ENCODE measurements at places on chromosomes 13 and 19.

DNA sequence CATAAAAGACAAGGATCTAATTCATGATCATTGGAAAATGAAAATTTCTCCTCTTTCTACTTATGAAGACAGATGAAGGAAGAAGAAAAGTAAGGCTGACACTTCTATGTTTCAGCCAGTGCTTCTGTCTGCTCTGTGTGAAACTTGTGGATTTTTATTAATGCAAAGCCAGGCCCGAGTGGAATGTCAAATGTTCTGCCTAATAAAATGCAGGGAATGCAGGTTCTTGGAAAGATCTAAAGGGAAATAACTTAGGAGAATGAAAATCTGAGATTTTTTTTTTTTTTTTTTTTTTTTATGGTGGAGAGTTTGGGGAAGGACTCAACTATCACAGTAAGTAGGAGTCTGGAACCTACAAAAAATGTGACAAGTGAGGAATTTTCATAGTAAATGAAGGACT lies 1732.3 kb upstream of the SLC10A2 start:
- no peak for DNase-seq

DNA sequence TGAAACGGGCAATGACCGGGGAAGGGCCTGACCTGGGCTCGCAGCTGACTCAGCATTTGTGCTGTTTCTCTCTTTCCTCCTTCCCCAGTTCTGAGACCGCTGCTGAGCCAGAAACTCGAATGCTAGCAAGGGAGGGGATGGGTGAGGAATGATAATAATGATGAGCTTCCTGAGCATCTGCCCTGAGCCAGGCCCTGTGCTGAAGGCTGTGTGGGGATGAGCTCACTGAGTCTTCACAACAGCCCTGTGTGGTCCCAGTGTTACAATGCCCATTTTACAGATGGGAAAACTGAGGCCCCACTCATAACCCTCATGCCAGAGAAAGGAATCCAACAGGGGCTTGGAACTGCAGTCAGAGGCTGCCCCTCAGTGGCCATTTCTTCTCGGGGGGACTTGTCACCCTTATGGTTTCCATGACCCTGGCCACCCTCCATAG lies 8.1 kb downstream of the SULT2B1 start:
- DNase-seq, result no peak

DNA sequence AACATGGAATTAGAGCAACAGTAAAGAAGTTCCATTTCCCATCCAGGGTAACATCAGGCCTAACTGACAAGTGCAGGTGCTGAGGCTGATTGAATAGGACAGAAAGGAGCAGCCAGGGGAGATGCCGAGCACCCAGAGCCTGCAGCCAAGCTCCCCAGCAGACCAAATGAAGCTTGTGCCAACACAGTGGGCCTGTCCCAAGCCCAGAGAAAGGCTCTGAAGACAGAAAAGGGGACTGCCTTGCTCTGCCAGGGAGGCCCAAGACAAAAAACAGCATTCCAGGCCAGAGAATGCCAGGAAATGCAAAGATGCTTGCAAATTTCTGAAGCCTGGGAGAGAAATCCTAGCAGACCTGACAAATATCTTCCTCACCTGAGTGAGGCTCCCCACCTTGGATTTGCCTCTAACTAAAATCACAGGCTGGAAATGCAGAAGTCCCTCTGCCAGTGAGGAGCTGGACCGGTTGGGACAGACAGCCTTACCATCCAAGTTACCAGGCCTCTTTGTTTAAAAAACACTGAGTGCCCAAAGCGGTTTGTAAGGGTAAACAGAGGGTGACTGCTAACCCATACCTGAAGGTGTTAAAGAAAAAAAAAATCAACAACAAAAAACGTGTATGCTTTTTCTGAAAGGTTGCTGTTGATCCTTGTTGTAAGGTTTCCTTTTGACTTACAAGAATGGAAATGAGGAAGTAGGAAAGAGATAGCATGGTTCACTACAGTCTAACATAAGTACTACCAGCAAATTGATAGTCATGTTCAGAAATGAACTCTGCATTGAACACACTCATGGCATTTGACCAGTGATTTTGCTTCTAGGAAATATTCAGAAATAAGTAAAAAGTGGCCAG lies 11.8 kb upstream of the HMGB1 start:
- DNase-seq, result no peak

DNA sequence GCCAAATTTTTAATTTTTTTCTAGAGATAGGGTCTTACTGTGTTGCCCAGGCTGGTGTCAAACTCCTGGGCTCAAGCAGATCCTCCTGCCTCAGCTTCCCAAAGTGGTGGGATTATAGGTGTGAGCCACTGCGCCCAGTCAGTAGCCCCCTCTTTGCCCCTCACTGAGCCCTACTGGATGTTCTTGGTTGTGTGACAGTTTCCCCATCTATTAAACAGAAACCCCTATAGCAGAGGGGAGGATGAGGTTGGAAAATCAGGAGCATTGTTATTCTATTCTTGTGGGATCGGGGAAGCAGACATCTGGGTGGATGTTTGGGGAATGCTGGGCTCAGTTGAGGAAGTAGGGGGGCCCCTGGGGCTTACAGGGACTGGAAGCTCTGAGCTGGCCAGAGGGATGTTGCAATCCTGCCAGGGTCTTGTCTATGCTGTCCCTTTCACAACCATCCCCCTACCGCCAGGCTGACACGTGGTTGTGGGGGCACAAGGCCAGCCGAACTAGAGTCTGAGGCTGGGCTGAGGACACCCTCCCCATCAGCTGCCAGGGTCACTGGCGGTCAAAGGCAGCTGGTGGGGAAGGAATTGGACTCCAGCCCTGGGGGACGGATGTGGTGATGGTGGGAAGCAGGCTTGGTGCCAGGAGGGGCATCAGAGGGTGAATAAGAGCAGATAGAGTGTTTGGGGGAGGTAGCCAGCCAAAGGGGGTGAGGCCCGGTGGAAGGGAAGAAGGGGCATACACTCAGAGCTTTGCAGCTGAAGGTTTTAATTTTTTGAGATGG lies 10.9 kb downstream of the APOC1 start:
- no peak for DNase-seq

- peak; percentile 74 for DNase-seq
These were observed 907 bp downstream of the KDELR1 start for GRCh38 chr19:48390188-48391099.

DNA sequence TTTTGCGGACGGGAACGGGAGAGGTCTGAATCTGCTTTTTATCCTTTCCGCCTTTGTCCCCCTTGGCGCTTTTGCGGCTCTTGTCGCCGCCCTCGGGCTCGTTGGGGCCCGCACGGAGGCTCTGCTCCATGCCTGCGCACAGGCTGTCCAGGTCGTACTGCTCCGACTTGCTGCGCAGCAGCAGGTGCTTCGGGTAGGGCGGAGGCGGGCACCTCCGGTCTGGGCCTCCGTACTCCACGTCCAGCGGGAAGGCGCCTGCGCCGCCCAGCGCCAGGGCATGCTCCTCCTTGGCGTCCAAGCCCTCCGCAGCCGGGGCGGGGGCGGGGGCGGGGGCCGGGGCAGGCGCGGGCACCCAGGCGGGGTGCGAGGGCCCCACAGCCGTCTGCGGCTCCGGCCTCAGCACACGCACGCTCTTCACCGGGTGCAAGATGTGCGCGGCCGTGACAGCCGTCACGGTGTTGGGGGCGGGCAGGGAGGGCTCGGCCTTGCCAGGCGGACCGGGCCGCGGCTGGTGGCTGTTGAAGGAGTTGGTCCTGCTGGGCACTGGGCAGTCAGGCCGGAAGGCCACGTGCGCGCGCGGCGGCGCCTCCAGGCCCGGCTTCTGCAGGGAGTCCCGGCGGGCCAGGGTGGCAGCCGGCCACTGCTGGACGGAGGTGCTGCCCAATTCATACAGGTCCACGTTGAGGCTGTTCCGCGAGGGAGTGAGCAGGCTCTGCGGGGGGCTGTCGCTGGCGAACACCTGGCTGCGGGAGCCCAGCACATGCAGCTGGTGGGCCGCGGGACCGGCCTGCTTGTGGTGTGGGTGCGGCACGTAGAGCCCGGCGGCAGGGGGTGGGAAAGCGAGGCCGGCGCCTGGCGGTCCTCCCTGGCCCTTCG lies 73.1 kb downstream of the LATS2 start:
- DNase-seq, result no peak
